ENCODE measurements at places on chromosomes 5 and 9. TPM values are rescaled to one million over a fixed set of nuclear protein-coding genes. Genes with fewer than 3 reads are reported as not detected.

GRCh38 chr5:117942861-117943519 is 1045.4 kb downstream of the DTWD2 start:
- no peak for DNase-seq

GRCh38 chr5:107634981-107635848 is 35.5 kb downstream of the EFNA5 start:
- DNase-seq, result no peak

DNA sequence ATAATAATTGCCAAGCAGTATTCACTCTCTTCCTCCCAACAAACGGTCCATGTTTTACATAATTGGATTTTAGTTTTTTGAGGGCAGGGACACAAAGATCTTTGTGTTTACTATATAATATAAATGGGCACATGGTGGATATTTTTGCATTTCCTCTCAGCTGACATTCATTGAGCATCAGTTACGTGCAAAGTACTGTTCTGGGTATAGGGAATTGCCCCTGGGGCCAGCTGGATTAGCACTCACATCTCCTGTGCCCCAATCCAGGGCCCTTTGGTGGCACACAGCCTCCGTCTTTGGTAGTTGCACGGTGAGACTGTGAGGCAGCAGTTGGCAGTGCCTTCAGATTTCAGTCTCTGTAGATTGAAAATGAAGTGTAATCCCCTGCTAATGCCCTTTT is 1.6 kb downstream of the TDRD7 start:
- DNase-seq, result no peak

GRCh38 chr9:113890704-113891103 is 14.6 kb downstream of the ZNF618 start:
- no peak for DNase-seq

DNA sequence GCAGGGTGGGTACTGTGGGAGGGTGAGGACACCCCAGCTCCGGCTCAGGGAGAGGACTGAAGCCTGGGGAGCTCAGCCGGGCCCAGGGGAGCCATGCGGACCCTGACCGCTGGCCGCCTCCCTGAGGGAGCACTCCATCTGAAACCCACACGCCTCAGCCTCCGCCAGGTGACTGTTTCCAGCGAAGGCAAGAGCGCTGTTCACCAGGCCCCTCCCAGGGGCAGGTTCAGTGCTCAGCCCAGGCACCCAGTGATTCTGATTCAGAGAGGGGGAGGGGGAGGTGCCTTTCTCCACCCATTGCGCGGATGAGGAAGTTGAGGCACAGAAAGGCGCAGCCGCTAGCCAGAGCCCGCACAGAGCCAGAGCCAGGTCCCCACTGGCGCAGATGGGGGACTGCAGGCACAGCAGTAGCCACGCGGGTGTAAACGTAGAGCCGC is 27.0 kb downstream of the ADGRD2 start:
- DNase-seq, result no peak

GRCh38 chr5:59588922-59589321 is 304.6 kb downstream of the PDE4D start:
- DNase-seq, result no peak

DNA sequence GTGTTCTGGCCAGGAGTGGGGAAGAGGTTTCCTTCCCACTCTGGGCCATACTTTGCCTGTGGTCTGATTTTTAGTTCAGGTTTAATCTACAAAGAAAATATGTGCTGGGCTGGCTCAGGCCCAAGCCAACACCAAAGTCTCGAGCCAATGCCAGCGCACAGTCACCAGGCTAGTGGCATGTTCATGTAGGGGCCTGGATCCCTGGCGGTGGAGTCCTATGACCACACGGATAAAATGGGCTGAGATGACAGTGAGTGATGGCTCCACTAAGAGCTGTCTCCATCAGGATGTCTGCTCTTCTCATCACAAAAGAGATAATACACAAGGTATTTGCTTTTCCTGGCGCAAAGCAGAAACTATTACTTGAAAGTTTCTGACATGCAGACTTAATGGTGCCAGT is 92.9 kb upstream of the PTPN3 start:
- no peak for DNase-seq

GRCh38 chr9:133205996-133206931 is 2.8 kb downstream of the OBP2B start:
- DNase-seq, result no peak

GRCh38 chr9:78860801-78861475 is 564.0 kb downstream of the PSAT1 start:
- DNase-seq, result no peak

DNA sequence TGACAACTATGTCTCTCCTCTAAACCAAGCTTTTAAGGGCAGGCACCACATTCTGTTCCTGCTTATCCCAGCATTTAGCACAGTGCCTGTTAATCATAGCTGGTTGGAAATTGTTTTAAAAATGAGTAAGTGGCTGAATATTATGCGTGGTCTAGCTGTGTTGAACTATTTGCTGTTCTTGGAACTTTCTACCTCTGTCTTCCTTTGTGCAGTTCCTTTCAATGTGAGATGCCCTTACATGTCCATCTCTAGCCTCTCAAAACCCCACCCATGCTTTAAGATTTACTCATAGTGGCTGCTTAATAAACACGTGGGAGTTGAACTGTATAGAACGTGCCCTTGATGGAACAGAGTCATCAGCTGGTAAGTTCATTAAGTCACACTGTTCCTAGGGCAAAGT is 34.5 kb downstream of the C9orf57 start:
- no peak for DNase-seq

DNA sequence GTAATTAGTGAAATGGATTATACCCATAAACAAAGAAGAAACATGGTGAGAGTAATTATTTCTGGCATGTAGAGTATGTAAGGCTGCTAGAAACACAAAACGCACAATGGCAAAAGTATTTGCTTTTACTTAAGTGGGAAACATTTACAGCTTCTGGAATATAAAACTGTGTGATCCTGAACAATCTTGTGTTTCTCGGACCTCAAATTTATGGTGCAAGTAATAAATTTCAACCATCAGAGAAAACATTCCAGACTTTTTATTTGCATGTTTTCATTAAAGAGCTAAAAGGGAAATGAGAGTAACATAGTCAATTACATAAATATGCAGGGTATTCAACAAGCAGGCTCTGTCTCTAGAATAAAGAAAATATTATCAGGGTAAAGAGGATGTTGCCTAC is 17.2 kb upstream of the PRR16 start:
- no peak for DNase-seq

DNA sequence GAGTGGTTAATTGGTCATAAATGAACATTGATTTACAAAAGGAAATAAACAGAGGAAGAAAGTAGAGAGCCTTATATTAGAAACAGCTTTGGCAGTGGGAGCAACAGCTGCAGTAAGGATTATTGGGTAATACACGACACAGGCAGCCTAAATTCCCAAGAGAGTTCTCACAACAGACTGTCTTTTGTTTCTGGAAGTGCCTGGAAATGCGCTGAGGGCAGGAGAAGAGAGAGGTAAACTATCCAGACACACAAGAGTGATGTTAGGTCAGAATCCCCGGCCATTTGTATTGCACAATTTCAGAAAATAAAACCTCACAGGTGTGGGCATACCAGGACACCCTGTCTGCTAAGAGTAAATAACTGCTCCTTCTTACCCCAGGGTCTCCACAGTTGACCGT is 450.4 kb upstream of the CTNND2 start:
- DNase-seq, result no peak

DNA sequence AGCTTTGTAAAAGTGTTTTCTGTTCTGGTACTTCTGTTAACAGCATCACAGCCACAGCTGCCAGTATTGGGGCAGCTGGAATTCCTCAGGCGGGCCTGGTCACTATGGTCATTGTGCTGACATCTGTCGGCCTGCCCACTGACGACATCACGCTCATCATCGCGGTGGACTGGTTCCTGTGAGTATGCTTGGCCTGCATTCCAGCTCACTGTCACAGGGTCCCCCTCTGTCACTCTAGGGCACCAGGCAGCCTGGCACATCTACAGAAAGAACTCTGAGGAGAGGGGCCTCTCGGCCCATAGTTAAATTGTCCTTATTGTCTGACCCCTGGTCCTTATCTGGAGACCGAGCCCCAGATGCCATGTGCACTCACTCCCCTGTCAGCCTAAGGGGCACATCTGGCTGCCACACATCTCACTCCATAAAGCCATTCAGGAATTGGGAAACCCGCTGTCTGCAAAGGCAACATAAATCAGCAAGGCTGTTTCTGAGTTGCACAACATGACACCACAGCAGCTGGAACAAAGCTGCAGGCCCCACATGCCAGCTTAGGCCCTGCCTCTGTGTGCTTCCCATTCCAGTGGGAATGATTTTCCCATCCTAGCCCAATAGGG is 77.5 kb downstream of the SLC1A3 start:
- DNase-seq, result no peak

DNA sequence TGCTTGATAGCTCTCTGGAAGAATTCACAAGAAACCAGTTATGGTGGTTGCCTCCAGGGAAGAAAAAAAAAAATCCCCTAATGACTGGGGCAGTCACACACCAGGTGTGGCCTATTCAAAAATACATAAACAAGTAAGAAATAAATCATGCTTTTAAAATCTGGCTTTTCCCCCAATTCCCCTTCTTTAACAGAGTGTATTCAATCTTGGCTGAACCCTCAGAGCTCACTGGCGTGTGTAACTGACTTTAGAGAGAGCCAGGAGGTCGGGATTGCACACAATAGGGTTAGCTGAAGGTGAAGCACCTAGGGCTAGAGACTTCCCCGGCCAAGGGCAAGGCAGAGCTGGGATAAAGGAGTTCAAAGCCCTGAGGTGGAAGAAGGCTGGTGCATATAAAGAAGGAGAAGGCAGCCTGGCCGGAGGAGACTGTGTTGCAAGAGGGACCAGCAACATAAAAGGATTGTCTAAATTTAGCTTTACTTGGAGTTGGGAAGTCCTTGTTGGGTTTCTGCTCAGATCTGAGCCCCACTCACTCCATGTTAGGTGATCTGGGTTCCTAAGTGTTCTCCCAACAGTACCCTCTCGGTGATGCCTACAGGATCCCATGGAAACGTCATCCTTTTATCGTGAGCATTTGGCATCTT is 19.7 kb downstream of the FNBP1 start:
- peak; percentile 55 for DNase-seq

- DNase-seq, result no peak
Observed at GRCh38 chr5:150152636-150153462, 2.8 kb downstream of the PDGFRB start.

DNA sequence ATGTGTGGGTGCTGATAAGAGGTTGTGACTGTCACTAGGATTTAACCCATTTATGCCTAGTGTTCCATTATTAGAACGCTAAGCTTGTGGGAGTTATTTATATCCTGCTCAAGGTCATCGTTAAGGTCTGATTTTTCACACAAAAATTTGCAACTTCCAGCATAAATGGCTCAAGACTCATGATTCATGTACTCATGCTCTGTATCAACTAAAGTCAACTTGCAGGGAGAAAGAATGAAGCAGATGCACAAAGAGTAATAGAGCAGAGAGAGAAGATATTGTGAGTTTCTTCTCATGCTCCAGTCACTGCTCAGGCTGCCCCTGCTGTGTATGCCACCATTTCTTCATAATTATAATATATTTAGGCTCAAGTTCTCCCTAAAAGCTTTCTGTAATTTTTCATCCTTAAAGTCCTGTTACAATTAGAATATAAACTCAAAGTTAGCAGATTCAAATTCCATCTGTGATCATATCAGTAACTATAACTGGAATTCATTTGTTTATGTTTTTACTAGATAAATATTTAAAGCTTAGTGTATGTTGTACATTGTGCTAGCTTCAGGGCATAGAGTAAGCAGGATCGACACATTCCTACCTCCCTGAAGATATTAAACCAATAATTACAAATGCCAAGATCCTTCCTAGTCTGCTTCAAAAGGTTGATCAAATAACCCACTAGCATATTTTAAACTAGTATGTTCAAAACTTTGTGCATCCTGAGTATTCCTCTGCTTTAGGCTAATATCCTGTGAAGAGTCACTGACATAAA is 136.7 kb downstream of the NUDT12 start:
- no peak for DNase-seq

DNA sequence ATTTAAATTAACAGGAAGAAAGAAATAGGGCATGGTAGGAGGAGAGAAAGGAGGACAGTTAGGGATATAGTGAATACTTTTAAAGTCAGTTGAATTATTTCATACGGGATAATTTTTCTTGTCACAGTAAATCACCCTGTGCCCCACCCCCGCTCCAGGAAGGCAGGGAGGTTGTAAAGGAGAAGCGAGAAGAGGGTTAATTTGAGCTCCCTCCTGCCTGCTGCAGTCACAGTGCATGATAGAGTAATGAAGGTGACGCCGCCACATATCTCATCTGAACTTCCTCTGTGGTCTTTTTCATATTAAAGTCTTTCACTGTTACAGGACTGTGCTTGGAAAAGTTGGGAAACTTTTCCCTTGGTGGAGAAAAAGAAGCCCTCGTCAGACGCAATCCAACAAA is 896 bp upstream of the PCSK5 start:
- no peak for DNase-seq

DNA sequence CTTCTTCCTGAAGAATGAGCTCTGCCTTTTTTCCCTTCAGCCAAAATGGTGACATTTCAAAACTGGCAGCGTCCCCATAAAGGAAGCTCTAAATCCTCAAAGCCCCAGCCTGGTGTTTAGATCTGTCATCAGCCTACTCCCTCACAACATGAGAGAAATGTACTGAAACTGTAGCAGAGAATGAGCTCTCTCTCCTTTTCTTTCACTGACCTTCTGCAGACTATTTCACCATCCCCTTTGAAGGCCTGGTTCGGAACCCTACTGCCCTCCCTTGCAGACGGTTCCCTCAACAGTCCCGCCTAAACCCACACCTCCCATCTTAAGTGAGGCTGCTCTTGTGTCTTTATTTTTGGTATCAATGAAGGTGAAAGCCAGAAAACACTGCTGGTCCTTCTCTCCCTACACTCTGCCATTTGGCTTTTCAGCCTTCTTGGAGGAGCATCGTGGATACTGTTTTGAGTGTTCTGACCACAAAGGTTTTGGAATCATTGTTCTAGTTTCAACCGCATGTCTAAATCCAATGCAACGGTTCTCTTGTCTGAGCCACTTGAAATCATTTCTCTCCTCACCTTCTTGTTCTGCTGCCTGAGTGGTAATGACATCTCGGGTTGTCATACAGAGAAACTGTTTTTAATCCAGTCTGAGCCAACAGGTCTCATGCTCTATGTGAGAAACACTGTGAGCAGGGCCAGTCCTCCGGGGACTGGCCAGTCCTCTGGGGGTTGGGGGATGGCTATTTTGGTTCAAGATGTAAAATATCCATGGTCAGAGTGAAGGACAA is 39.0 kb downstream of the ITK start:
- no peak for DNase-seq

DNA sequence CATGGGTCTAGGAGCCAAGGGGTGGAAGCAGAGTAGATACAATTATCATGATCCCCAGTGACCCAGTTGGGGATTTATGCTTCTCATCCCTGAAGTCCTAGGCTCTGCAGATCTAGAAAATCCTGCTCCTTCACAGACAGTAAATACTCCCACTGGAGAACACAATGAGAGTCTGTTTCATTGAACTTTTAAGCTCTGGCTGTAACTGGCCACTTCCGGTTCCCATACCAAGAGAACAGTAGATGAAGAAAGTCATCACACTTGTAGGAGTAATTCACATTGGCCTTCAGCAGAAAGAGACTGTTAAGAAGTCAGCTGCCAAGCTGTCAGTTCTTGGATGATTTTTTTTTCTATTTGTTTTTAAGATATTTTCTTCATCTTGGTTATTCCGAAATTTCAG is 597.1 kb downstream of the ACTL7B start:
- no peak for DNase-seq

GRCh38 chr5:170681013-170681433 is 102.5 kb upstream of the GABRP start:
- DNase-seq, result no peak

IFNK gene
- not detected for total RNA-seq

MCIDAS gene
- not detected for total RNA-seq

ALDH7A1 gene
- total RNA-seq, result not detected

ARID3C gene
- total RNA-seq, result 0.44 TPM

RASGRF2 gene
- 0.06 TPM for total RNA-seq

RLN1 gene
- 2.3 TPM for total RNA-seq

SH3PXD2B gene
- total RNA-seq, result 0.11 TPM
